ENCODE measurements at places on chromosomes 12 and 14.

- DNase-seq, result no peak
These were observed 1.5 kb downstream of the CAPRIN2 start for GRCh38 chr12:30753233-30753632.

- no peak for DNase-seq
These were observed 172.2 kb downstream of the SNAPC1 start for GRCh38 chr14:61934385-61934784.

GRCh38 chr12:52519387-52519703, 849 bp downstream of the KRT5 start:
- no peak for DNase-seq

GRCh38 chr14:49879646-49880204, 13.2 kb upstream of the ARF6 start:
- DNase-seq, result peak; percentile 14

GRCh38 chr14:105299654-105300541, 903 bp downstream of the BRF1 start:
- DNase-seq, result no peak
